RPMI8226 (cell line): ENCODE measurements at places on chromosomes 12 and 14.

DNA sequence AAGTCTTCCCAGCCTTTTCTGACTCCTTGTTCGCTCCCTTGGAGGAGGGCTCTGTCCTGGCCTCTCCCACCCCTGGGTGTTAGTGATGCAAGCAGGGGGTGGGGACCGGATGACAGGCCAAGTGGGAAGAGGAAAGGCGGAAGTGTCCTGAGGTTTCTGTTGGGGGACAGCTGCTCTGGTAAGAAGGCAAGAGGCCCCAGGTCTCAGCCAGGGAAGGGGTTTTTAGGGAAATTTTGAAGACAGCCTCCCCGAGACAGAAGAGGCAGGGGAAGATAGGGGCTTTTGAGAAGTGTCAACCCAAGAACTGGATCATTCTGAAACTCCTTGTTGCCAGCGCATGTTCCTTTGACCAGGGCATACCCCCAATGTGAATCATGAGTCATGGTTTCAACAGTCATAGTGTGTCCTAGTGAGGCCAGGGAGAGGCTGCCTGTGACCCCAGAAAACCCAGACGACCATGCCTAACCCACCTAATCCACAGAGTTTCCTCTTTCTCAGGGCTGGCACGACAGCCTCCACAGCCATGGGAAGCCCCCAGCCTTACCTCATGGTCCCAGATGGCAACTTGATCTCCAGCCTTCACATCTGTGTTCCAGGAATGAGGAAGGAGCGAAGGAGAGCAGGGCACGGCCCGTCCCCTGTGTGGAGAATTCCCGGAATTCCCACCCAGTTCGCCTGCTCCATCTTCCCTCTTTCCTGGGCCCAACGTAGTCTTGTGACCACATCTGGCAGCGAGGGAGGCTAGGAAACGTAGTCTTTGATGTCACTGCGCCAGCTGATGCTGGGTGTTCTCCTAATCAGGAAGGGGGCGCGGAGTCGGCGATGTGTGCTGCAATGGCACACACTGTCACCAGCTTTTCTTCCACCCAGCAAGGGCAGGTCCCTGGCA is 4.9 kb upstream of the GPR132 start:
- DNase-seq: no peak

- peak; percentile 59 for DNase-seq
Observed at GRCh38 chr14:77043984-77044485, 15.5 kb upstream of the IRF2BPL start.

DNA sequence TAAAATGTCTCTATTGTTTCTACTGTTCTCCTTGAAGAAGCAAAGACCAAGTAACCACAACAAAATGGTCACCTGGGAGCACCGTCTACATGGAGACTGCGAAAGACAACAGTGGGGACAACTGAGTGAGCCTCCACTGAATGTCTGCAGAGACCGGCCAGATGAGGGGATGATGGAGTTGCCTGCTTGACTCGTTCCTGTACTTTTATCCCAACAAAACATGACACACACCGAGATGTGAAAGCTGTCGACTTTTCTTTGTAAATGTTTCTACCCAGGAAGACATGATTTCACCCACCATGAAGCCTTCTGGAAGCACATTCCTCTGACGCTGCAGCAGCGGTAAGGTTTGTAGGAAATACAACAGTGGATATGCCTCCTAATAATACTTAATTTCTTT is 66.9 kb downstream of the FOXN3 start:
- no peak for DNase-seq

GRCh38 chr14:104794631-104794992 is 936 bp downstream of the AKT1 start:
- no peak for DNase-seq

DNA sequence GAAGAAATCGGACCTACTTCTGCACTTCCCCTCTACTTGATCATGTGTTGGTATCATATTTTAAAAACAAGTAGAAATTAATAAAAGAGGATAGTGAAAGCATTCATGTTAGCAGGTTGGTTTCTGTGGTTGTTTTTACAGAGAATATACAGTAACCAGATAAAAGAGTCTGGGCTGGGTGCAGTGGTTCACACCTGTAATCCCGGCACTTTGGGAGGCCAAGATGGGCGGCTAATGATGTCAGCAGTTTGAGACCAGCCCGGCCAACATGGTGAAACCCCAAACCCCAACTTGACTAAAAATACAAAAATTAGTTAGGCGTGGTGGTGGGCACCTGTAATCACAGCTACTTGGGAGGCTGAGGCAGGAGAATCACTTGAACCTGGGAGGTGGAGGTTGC is 55.9 kb downstream of the LRP6 start:
- DNase-seq: no peak

DNA sequence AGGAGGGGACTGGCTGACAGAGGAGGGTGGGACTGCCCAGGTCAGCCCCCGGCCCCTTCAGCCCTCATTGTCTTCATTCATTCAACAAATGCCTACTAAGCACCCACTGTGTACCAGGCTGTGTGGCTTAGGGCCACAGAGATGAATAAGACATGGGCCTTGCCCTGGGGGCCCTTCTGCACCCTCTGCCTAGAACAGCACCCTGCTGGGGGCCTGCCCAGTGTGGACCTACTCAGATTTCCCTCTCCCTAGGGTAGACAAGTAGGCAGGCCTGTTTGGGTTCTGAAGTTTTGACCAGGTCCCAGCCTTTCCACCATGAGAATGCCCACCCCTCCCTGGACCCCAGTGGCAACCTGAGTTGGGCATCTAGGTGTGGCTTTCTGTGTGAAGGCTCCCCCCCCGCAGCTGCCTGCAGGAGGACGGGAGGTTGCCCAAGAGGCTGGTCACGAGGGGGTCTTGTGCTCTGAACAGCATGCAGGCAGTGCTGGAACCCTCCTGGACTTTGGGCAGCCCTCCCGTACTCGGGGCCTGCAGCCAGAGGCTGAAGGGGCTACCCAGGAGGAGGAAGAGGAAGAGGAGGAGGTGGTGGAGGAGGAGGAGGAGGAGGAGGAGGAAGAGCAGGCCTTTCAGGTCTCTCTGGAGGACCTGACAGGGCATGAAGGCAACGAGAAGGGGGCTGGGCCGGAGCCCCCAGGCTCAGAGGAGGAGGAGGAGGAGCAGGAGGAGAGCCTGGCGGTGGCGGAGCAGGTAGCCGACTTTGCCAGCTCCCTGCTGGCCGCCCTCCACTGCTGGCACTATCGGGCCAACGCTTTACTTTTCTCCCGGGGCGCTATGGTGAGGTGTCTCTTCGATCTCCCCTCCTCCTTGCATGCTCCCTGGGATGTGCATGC is 33.4 kb downstream of the PLEKHG3 start:
- DNase-seq: no peak

GRCh38 chr12:130975116-130975515 is 21.4 kb downstream of the ADGRD1 start:
- DNase-seq: no peak

- no peak for DNase-seq
Observed at GRCh38 chr12:15575671-15576541, 213.3 kb downstream of the EPS8 start.

- DNase-seq: no peak
Observed at GRCh38 chr12:2401040-2401439, 348.3 kb downstream of the CACNA1C start.

DNA sequence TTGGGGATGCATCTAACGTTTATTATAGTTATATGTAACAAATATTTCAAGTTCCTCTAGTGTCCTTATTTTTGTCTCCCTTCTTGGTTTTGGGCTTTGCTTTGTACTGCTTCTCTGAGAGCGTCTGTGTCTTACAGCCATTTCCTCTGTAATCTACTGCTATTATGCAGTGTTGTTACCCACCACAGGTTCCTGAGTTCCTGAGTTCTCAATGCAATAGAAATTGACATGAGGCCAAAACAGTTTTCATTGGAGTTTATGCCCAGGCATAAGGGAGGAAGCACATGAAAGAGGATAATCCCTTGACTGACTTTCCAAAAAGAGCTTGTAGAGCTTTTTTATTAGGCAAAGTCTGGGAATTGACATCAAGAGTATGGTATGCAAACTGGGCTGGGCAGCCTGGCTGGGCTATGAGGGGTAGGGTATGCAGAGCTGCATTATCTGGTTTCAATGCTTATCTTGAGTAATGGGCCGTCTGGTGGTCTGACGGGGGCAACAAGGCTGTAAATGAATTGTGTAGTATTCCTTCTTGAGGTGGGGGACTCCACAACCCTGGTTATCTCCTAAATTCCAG is 722.5 kb upstream of the ATXN7L3B start:
- DNase-seq: no peak

DNA sequence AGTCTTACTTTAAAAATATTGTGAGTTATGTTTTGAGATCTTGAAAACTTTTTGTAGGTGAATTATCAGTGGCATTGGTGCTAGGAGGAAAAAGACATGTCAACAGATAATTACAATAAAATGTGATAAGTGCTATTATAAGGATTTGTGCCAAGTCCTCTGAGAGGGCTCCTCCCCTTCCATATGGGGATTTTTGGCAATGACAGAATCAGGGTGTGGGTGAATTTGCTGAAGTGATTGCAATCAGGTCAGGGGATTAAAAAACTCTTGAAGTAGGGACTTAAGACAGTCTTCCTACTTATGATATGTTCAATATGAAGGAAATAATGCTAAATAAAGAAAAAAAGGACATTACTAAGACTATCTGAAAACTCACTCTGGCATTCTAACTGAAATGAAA is 122.5 kb downstream of the SLC15A5 start:
- DNase-seq: no peak

GRCh38 chr12:32334371-32334777 is 65.0 kb upstream of the FGD4 start:
- no peak for DNase-seq

DNA sequence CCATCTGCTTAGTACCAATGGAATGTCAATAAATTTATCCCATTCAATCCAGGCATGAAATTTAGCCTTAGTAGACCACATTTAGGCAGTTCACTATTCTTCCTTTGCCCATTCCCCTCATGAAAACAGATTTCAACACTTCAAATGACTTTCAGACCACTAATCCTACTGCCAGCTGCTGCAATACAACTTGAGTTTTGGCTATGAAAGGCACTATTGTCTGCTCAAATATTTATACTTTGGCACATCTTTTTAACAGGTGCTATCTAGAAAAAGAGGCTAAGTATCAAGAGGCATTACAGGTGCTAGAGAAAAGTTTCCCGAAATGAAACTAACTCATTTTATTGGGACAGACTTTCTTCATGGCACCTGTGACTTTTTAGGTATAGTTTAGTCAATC is 499.8 kb downstream of the C12orf50 start:
- DNase-seq: no peak

DNA sequence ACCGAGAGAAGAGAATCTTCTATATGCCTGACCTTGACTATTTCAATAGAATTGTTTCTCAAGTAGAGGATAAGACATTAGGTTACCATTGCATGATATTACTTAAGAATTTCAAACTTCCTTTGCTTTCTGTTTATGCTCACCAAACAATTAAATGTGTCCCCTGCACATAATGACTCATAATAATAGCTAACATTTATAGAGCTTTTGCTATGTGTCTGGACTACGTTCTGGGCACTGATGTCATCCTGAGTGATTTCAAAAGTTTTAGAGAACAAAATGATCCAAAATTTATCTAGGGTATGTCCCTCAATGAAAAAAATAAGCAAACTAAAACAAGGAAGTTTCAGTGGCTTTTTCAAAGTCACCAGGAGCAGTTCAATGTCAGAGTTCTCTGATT is 38.8 kb downstream of the SLC15A5 start:
- DNase-seq: no peak

GRCh38 chr12:57128519-57129247 is 400 bp downstream of the LRP1 start:
- no peak for DNase-seq

DNA sequence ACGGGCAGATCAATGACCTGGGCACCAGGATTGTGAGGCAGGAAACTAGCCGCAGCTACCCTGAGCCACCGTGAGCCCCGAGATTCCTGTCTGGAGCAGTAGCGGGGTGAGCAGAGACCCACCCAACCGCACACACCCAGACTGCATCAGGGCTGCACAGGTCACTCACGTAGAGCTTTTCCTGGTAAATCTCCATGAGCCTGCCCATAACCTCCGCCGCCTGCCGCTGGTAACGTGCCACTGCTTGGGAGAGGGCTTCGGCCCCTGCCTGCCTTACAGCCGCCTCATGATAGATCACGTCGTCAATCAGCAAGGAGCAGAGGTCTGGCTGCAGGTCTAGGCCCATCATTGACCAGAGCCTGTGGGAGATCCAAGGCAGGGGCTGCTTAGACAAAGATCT is 38.5 kb upstream of the RAB35 start:
- DNase-seq: no peak

DNA sequence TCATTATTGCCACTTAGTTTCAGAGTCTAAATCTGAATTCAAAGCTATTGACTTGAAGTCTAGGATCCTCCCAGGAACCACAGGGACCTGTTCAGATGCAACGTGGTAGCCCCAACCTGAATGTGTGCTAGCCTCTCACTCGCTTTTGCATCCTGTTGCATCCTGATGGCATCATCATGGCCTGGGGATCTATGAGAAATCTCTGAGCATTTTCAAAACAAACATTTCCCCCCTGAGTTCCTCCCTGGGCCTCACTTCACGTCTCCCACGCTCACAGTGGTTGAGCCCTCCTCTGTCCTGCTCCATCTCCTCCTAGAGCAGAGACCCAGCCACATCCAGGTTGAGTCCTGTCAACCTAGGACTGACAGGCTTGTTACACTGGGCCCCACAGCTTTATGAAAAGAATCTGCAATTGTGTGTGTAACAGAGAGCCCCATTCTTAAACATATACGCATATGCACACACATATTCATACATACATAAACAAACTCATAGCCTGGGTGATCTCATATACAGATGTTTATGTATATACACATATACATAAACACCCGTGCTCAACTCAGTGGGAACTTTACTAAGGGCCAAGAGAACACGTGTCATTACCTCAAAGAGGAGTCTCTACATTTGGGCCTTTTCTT is 5.4 kb upstream of the KRT72 start:
- DNase-seq: no peak

- DNase-seq: no peak
Observed at GRCh38 chr14:94671870-94672444, 59.8 kb downstream of the SERPINA3 start.

DNA sequence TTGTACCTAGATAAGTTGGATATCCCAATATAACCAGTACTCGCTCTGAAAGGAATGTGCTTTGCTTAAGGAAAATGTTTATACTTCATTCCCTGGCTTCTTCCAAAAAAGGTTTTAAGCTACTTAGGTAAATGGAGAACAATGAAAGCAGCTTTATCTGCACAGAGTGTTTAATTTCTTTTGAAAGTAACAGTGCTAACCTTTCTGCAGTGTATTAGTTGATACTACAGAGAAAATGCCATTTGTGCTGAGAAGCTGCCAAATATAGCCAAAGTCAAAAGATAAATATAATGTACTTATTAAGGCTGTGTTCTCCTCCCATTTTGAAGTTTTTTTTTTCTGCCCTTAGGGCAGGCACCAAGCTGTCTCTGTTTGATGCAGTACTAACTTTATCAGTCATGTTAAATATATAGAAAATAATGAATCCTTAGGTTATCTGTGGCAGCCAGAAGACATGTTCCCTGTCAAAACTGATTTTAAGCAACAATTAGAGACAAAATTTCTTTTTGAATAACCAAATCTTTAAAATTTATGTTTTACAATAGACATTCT is 145.4 kb upstream of the KITLG start:
- no peak for DNase-seq
